ENCODE measurements at places on chromosomes 4 and X. TPM values are rescaled to one million over a fixed set of nuclear protein-coding genes. Genes with fewer than 3 reads are reported as not detected.

- H3K27me3 ChIP-seq = no peaks in the 10 kb centered on the region
- H3K4me3 ChIP-seq = no peak overlapping the region
- no peak for DNase-seq
- H3K36me3 ChIP-seq = no peaks in the 10 kb centered on the region
Observed at GRCh38 chr4:56690393-56690792, 9.3 kb upstream of the HOPX start.

DNA sequence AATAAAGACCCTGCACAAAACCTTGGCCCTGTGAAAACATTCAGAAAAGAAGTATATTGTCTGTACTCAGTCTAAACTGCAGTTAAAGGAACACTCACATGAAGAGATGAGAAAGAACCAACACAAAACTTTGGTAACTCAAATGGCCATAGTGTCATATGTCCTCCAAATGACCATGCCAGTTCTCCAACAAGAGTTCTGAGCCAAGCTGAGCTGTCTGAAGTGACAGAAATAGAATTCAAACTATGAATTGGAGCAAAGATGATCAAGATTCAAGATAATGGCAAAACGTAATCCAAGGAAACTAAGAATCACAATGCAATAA is 739.3 kb upstream of the NDST4 start:
- no peaks in the 10 kb centered on the region for H3K36me3 ChIP-seq
- DNase-seq = no peak
- no peaks in the 10 kb centered on the region for H3K27me3 ChIP-seq
- no peak overlapping the region for H3K27ac ChIP-seq
- no peaks in the 10 kb centered on the region for H3K4me1 ChIP-seq

GRCh38 chr4:36332782-36333131 is 51.3 kb downstream of the DTHD1 start:
- H3K36me3 ChIP-seq = no peaks in the 10 kb centered on the region
- no peak overlapping the region for H3K27ac ChIP-seq
- H3K27me3 ChIP-seq = no peaks in the 10 kb centered on the region
- no peak for DNase-seq
- H3K4me1 ChIP-seq = no peaks in the 10 kb centered on the region
- H3K4me3 ChIP-seq = no peak overlapping the region

DNA sequence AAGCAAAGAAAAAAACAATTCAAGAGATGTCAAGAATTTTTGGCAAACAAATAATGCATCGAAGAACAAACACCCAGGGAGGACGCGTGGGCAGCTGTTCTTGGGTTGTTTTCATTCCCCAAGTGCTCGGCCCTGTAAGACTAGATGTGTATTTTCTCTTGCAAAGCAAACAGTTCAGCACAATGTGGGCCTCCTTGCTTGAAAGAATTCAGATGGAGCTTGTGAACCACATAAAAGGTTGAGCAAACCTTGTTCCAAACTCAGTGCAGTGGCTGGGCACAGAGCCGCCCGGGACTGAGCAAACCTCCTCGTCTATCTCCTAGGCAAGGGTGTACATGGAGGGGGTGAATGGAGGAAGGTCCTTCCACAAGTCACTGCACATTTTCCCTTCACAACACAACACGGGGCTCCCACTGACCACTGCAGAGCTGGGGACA is 82.4 kb downstream of the HTRA3 start:
- no peak for DNase-seq
- H3K27ac ChIP-seq = no peak overlapping the region
- peaks cover 9% of the 10 kb centered on the region for H3K4me1 ChIP-seq
- H3K27me3 ChIP-seq = no peaks in the 10 kb centered on the region

DNA sequence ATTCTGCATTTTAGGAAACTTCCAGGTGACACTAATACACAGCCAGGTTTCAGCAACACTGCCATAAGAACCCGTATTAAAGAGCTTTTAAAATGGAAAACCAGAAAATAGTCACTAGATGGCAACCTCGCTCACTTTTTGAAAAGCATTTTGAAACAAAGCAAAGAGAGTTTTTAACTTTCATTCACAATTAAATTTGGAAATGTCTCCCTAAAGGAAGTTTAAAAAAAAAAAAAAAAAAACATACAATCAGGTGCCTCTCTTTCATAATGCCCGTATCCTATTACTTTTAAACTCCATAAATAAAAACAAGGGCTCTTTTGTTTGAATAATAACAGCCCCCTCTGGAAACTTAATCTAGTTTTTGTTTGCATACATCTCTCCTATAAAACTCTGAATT is 20.3 kb downstream of the MEPE start:
- DNase-seq = no peak
- no peaks in the 10 kb centered on the region for H3K36me3 ChIP-seq
- H3K27me3 ChIP-seq = no peaks in the 10 kb centered on the region
- peaks cover 6% of the 10 kb centered on the region for H3K4me1 ChIP-seq
- H3K27ac ChIP-seq = no peak overlapping the region

DNA sequence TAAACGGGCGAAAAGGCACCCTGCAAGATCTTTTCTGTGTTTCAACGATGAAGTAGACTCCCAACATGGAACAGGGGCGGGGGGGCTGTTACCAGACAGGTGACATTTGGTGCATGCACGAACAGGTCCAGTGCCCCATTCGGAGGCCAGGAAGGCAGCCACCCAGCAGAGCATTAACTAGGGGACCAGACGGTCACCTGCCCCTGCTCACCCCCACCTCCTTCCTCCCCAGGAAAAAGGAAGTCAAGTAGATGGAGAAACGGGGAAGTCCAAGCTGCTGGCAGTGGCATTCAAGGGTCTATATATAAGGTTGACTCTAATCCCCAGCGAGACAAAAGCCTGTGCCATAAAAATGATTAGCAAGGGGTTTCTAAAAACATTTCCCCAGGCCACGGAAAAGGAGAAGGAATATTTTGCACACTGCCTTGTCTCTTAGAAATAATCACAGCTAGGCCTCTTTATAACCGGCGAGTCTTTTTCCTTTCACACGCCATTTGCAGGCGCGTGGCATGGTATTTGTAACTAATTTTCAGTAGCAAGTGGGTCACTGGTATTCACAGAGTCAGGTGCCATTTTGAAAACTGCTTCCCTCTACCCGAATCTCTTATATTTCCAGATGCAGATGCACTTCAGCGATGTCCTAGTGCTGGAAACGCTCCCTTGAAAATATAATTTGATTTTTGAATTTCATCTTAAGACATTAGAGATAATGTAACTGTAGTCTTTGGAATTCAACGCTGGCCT is 1.2 kb upstream of the TMSB4X start:
- H3K36me3 ChIP-seq = no peaks in the 10 kb centered on the region
- H3K4me1 ChIP-seq = no peaks in the 10 kb centered on the region
- H3K27me3 ChIP-seq = no peaks in the 10 kb centered on the region

DNA sequence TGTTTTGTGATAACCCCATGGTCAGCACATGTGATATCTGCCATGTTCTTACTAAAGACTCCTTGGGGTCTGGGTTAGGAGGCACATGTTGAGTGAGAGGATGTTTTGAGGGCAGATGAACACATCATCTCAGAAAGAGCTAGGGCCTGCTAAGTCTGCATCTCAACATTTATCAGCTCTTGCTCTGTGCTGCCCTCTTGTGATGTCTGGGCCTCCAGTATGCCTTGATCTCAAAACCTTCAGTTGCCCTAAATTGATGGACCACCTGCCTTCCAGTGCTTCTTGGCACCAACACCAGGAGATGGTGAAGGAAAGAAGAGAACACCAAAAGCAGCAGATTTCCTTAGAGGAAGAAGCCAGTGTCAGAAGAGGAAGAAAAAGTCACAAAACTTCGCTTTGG is 22.5 kb downstream of the MID1 start:
- H3K27ac ChIP-seq = no peak overlapping the region
- H3K4me1 ChIP-seq = peaks cover 6% of the 10 kb centered on the region
- H3K36me3 ChIP-seq = no peaks in the 10 kb centered on the region

GRCh38 chrX:69543572-69543971 is 39.4 kb downstream of the NALF2 start:
- no peak overlapping the region for H3K27ac ChIP-seq
- no peaks in the 10 kb centered on the region for H3K4me1 ChIP-seq
- no peaks in the 10 kb centered on the region for H3K27me3 ChIP-seq
- DNase-seq = no peak

DNA sequence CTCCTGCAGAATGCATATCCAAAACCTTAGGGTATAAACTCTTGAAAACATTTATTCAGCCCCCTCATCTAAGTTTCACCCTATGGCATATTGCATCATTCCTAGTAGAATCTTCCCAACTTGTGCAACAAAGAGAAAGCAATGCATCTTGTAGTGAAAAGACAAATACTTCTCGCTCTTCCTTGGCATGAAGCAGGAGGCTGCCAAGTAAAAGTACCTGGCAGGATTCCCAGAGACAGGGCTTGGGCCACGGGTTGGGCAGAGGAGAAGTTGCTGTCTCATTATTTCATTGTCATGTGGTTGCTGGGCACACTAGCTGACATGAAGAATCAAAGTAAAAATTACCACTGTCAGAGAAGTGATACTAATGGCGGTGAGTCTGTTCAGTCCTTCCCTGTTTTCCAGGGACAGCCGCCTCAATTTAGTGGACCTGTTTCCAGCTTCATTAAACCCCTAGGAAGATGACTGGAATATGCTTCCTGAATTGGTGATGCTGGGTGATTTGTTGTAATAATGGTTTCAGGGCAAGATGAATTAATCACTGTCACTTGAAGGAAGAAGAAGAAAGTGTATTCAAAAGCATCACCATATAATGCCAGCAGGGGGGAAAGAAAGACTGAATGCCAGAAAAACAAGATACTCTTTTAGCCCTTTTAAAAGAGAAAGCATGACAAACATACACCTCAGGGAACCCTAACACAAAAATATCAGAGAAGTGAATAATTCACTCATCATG is 380.5 kb upstream of the IGFBP7 start:
- no peak overlapping the region for H3K4me3 ChIP-seq
- no peak overlapping the region for H3K27ac ChIP-seq
- H3K36me3 ChIP-seq = no peaks in the 10 kb centered on the region
- no peaks in the 10 kb centered on the region for H3K27me3 ChIP-seq
- no peaks in the 10 kb centered on the region for H3K4me1 ChIP-seq

The SPANXA2 gene
- total RNA-seq = not detected

The CCNB3 gene
- total RNA-seq = 0.41 TPM

The STAP1 gene
- total RNA-seq = 4.9 TPM

Data from transverse colon (tissue), 4 donors.